Right lobe of liver (tissue), 6 donors: ENCODE measurements at places on chromosomes 4 and X. TPM values are rescaled to one million over a fixed set of nuclear protein-coding genes. Genes with fewer than 3 reads are reported as not detected.
A peak's percentile ranks its signal among the peaks of the same experiment; 100 is the strongest.

SSX4B gene
- total RNA-seq = not detected

GLRB gene
- total RNA-seq = 0.12 TPM

RNF128 gene
- 39.4 TPM for total RNA-seq

FAAH2 gene
- 9.5 TPM for total RNA-seq

PDZD11 gene
- total RNA-seq = 12.5 TPM

DNA sequence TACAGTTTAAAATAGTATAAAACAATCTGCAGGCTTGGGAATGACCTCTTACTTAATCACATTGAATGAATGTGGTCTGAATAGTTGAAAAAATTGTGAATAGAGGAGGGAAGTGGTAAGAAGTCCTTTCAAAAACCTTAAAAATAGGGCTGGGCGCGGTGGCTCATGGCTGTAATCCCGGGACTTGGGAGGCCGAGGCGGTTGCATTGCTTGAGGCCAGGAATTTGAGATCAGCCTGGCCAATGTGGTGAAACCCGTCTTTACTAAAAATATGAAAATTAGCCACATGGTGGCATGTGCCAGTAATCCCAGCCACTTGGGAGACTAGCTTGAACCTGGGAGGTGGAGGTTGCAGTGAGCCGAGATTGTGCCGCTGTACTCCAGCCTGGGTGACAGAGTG lies 36.5 kb downstream of the HERC3 start:
- DNase-seq = no peak

- DNase-seq = no peak
Measured at GRCh38 chr4:8853249-8853648, 18.4 kb downstream of the HMX1 start.

GRCh38 chr4:76779740-76780459 lies 118.0 kb downstream of the SOWAHB start:
- DNase-seq = no peak

DNA sequence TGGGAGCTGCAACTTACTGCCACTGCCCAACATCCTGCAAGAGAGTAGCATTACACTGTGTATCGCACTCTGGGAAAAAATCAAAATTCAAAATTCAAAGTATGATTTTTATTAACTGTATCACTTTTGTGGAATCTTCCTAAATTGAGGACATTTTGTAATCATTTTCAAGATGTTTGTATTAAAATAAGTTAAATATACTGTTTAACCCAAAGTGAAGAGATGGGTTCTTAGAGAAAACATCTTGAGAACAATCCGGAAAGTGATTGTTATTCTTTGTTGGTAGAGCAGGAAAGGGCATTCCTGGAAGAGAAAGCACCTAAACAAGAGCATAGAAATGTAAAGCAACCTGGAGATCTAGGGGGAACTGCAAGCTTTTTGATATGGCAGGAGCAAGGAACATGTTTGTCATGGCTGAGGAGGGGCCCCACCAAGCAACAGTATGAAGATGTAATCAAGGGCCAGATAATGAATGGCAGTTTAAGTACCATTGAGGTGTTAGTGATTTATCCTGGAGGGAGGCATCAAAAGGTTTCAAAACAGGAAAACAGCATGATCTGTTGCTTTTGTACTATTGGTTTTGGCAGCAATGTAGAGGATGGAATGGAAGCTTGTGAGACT lies 14.1 kb upstream of the SEC24D start:
- DNase-seq = no peak

GRCh38 chrX:37796805-37797204 lies 16.9 kb downstream of the CYBB start:
- DNase-seq = peak; percentile 54

- DNase-seq = no peak
Measured at GRCh38 chr4:141241986-141242385, 21.3 kb downstream of the ZNF330 start.
